SJCRH30 (cell line): ENCODE measurements at places on chromosomes 12 and 14.

DNA sequence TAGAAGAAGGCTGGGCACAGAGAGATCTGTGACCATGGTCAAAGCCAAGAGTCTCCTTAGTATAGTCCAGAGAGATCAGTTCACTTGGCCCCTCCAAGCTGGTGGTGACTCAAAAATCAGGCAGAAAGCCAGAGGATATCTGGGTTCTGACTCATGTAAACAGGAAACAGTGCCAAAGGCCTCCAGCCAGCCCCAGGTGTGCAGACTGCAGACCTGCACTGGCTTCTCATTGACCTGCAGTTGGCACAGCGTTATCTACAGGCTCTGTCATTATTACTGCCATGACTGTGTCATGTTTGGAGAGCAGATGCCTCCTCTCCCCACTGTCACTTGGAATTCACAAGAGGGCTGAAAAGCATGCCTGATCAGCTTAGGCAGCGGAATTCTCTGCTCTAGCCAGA lies 295.7 kb upstream of the PRKD1 start:
- peak; percentile 21 for DNase-seq

DNA sequence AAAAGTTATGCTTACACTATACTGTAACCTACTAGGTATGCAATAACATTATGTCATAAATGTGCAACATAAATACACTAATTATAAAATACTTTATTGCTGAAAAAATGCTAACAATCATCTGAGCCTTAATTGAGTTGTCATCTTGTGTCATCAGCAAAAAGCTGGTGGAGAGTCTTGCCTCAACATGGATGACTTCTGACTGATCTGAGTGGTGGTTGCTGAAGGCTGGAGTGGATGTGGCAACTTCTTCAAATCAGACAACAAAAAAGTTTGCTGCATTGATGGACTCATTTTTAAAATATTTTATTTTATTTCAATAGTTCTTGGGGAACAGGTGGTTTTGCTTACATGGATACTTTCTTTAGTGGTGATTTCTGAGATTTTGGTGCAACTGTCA lies 93.9 kb upstream of the AMN1 start:
- DNase-seq = no peak

- DNase-seq = no peak
These were observed 37.1 kb upstream of the DHRS4 start for GRCh38 chr14:23916446-23916845.

DNA sequence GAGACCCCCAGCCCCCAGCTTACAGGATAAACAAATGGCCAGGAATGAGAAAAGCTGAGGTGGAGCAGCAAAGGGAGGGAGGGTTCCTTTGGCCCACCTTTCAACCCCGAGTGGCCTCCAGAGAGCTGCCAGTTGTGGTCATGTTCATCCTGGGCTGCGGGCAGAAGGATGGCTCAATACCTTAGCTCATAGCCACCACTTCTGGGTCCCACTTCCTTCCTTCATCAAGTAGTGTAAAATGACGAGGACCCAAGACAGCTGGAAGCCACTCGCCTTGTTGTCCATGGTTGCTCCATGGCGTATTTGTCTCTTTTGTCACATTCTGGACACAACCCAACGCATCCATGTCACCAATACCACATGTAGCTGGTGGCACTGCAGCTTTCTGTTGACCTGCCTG lies 24.2 kb downstream of the CRACR2A start:
- DNase-seq = no peak

DNA sequence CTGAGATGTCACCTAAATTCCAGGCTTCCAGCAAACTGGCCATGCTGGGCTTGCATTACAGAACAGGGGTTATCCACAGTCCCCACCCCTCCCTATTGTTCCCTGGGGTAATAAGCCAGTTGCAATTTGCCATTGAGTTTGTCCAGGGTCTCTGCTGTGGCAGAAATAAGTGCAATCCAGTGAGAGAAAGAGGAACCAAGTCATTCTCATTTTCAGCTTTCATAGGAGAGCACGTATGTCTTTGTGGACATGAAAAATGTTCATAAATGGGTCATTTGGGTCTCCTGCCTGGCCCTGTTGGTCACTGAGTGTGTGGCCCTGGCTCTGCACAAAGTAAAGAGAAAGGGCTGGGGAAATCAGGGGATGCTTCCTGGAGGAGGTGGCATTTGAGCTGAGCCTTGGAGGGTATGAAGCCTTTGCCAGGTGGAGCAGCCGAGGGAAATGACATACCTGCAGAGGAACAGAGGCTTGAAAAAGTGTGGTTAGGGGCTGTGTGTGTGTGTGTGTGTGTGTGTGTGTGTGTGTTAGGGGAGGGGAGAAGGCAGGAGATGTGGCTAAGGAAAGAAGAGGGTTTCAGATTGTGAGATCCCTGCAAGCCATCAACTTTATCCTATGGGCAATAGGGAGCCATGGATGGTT lies 29.3 kb downstream of the CMKLR1 start:
- DNase-seq = no peak

- DNase-seq = no peak
These were observed 36.8 kb upstream of the DCD start for GRCh38 chr12:54684636-54685630.

GRCh38 chr12:121925358-121925695 lies 6.9 kb downstream of the CFAP251 start:
- peak; percentile 57 for DNase-seq

- peak; percentile 94 for DNase-seq
These were observed 28.2 kb upstream of the SMUG1 start for GRCh38 chr12:54216797-54217661.
